GDM1 (cell line): ENCODE measurements at places on chromosomes 4 and X.

DNA sequence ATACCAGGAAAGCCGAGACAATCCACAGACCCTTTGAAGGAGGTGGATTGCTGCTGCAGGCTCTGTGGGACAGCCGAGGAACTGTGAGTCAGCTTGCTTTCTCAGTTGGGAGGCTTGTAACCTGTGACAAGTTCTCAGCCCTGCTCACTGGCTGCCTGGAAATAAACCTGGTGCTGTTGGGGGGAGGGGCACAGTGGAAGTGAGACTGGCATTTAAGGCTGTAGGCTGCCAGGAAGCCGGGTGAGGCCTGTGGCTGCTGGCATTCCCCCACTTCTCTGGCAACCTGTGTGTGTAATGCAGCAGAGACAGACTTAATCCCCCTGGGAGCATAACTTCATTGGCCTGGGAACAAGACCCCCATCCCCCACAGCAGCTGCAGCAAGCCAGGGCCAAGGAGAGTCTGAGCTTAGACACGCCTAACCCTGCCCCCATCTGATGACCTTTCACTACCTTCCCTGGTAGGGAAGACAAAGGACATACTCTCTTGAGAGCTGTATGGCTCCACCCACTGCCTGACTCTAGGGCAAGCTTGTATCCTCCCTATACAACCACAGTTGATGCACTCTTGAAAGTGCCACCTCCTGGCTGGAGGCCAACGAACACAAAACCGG, 64.1 kb downstream of the ALPK1 start:
- no peak for DNase-seq

DNA sequence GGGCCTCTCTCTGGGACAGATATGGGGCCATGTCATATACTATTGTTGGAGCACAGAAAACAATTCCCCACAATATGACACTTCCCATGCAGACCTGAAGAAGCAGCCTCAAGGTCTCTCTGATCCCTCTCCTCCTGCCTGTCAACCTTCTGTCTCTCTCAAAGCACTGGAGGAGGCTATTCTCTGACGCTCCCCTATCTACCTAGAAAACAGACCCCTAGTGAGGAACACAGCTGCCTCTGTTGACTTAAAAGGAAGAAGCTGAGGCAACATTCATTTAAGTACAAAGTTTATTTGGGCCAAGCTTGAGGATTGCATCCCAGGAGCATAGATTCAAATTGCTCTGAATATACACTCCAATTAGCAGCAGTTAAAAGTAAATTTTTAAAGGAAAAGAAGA, 39.3 kb upstream of the NSG1 start:
- no peak for DNase-seq

DNA sequence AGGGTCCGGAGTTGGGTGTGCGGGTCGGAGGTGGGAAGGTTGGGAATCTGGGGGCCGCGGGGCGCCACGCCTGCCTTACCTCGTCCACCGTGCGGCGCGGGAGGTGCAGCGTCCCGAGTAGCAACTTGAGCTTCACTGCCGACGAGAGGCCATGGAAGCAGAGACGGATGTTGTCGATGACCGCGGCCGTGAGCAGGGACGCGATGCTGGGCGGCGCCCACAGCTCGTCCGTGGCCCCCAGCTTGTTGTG, 178 bp downstream of the NELFA start:
- DNase-seq = no peak

DNA sequence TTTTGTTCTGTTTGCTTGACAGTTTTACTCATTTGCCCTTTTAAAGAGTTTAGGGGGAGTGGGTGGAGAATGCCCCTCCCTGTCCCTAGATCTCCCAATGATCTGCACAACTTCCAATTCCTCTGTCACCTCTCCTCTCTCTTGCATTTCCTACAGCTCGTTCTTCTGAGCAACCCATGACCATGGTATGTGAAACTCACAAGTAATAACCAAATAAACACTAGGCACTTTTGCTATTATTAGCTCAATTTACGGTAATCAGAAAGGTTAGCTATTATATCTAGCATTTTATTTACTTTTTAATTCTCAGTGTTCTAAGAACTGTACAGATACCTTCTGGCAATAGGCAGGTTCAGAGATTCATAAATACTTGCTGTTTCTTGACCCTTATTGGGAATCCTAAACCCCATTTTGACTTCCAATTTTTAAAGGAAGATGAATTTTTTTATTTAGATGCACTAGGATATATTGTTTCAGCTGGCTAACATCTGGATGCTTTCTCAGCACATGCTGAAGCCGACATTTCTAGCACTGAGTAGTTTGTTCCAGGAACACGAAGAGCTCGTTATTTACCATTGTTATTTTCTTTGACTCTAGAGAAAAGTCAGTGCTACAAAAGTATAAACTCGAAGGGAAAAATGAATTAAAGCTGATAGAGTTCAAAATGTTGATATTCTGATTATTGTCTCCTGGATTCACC, 194.7 kb upstream of the TLL1 start:
- DNase-seq = no peak

DNA sequence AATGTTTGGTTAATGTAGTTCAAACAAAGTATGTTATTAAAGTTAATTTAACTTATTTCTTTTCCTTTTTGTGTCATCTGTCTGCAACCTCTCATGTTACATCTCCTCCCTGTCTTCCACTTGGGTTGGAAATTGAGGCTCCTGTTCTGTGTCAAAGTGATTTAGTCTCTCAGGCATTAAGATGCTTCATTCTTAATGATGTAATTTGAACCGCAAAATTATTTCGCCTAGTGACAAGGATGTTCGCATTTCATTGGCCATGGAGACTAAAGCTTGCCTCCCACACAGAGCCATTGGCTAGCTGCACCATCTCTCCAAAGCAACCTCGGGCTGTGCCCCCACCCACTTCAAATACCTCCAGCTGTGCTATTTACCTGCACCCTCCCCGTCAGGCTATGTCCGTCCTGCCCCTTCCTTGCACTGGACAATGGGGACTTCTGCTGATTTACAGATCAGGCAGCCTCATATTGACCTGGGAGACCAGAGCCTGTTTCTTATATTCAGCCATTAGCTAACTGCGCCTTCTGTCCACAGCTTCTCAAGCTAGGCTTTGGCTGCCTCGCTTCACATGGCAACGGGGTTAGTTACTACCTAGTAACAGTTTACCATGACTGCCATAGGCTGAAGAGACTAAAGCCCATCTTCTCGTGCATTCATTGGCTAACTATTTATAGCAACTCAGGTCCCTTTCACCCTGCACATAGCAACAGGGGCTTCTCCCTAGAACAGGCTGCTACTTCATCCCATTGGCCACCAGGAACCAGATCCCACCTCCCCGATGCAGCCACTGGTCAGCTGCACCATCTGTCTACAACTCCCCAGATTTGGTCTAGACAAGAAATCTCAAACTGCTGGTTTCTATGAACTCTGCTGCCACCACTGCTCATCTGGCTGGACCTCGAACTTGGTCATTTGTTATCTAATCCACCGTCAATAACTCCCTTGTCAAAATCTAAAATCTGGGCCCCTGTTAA, 8.6 kb upstream of the ZNF157 start:
- DNase-seq = no peak
